ENCODE measurements at places on chromosomes 2 and 18.

- DNase-seq: no peak
These were observed 14.3 kb downstream of the TTC32 start for GRCh38 chr2:19887510-19887909.

- peak; percentile 63 for DNase-seq
These were observed 630 bp downstream of the PPM1G start for GRCh38 chr2:27408601-27409320.

GRCh38 chr2:65553504-65554074, 121.2 kb upstream of the SPRED2 start:
- DNase-seq: no peak

DNA sequence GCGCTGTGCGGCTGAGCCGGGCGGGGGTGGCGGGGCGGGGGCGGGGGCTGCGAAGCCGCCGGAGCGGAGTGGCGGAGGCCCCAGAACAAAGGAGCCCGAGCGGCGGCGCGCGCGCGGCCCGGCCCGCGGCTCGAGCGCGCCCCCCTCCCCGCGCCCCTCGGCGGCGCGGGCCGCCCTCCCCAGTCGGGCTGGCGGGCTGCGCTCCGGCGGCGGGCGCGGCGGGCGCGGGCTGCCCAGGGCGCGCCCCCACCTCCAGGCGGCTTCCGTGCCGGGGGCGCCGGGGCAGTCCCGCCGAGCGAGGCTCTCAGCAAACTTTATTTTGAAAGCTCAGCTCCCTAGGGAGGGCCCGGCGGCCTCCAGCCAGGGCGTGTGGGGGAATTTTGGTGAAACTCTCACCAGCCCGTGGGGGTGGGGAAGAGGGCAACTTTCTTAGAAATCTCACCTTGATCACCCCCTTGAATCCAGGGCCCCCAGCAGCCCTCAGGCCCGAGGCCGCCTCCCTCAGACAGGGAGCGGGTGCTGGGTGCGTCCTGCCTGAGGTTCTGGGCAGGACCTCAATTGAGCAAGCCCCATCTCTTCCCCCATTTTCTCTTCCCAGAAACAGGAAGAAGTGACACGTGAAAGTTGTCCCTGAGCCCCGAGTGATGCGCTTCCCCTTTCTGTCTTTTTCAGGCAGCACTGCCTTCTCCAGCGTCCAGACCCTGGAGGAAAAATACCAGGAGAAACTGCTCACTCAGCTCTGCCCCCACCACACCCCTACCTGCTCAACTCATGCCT, 786 bp downstream of the TET3 start:
- DNase-seq: peak; percentile 71

DNA sequence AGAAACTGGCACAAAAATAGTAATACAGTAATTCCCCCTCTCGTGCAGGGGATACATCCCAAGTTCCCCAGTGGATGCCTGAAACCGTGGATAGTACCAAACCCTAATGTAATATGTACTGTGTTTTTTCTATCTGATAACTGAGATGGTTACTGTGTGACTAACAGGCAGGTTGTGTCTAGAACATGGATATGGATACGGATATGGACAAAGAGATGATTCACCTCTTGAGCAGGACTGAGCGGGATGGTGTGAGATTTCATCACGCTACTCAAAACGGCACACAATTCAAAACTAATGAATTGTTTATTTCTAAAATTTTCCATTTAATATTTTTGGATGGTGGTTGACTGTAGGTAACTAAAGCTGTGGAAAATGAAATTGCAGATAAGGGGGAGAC, 3.4 kb downstream of the MBD1 start:
- peak; percentile 52 for DNase-seq

- DNase-seq: no peak
These were observed 461.2 kb upstream of the TMEFF2 start for GRCh38 chr2:192655916-192656315.

DNA sequence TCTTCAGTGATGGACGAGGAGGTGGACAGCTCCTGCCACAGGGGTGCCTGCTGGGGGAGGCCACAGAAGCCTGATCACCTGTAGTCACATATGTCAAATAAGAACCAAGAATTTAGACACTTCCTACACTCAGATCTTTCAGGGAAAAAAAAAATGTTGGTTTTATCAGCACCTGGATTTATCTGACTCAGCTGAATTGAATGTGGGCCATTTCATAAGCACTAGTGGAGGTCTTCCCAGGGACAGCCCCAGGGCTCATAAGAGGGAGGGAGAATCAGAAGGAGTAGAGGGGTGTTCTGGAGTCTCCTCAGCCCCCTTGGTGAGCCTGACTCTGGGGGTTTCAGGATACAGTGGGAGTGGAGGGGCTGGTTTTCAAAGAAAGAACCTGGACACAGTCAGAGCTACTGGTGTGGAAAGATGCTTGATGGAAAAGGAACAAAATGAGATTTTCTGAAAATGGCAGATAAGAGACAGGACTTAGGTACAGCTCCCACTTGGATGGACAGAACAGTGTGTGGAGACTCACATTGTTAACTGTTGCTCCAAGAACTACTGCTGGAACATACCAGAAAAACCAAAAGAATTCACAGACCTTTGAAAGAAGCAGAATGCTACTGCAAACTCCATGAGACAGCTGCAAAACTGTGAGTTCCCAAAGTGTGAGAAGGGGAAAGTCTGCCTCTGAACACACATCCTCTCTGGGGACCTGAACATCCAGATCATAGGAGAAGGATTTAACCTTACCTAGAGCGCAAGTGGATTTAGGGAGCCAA, 45.4 kb downstream of the LCT start:
- no peak for DNase-seq

GRCh38 chr2:9613291-9613690, 17.5 kb downstream of the YWHAQ start:
- no peak for DNase-seq

- no peak for DNase-seq
These were observed 13.7 kb downstream of the MTERF4 start for GRCh38 chr2:241088376-241088775.

DNA sequence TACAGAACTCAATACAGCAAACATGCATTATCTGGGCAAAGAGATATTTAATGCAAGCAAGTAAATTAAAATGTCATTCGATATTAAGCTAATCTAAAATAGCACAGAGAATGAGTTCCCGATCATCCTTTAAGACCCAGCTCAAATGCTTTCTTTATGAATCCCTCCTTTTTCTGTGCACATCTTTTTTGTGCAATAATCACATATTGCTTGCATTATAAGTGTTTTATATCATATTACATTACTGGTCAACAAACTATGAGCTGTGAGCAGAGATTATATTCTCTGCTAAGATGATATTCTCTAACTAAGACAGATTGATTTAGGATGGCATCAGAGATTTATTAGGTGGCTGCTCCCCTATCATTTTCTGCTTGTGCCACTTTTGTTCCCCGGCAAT, 146.1 kb downstream of the ERBB4 start:
- DNase-seq: no peak

DNA sequence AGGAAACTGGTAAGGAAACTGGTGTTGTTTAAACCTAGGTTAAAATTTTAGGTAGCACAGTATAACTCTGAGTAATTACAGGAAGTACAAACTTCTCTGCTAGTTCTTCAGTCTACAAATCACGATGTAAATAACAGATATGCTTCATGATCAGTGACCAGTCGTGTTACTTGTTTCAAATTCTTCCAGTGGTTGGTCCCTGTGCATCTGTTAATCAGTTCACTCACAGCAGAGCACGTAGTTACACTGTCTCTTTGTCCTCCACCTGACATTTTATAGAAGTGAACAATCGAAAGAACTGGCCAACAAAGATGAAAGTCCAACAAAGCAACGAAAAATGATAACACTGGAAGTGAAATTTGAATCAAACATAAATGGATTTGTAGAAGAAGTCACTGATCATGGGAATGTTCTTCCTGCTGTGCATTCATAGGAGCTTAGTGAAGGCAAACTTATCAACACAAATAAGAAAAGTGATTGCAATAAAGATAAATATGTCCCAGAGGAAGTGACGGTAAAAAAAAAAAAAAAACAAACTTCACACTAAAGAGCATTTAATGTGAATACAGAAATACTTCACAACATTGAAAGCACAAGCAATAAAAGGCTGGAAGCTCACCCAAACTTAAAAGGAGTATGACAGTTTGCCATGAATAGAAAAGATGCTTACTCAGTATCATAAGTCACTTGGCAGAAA, 7.0 kb downstream of the EIF2AK2 start:
- DNase-seq: no peak

GRCh38 chr2:197940382-197940781, 136.0 kb downstream of the PLCL1 start:
- no peak for DNase-seq

GRCh38 chr2:228902176-228902575, 368.9 kb downstream of the PID1 start:
- no peak for DNase-seq

DNA sequence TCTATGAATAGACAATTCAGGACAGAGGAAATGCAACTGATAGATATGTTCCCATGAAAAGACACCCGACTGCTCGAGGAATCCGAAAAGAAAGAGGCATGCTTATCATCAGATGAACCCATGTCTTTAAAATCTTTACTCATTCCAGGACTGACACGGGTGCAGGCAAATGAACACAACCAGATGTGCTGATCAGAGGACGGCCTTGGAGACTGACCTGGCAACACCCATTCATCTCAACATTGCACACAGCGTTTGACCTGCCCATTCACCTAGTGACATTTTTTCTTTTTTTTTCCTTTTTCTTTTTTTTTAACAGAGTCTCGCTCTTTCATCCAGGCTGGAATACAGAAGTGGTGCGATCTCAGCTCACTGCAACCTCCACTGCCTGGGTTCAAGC, 377.5 kb downstream of the EIPR1 start:
- DNase-seq: no peak

GRCh38 chr2:203858176-203858575, 9.4 kb upstream of the CTLA4 start:
- DNase-seq: no peak

- no peak for DNase-seq
These were observed 49.4 kb downstream of the IMPA2 start for GRCh38 chr18:12030670-12031069.

DNA sequence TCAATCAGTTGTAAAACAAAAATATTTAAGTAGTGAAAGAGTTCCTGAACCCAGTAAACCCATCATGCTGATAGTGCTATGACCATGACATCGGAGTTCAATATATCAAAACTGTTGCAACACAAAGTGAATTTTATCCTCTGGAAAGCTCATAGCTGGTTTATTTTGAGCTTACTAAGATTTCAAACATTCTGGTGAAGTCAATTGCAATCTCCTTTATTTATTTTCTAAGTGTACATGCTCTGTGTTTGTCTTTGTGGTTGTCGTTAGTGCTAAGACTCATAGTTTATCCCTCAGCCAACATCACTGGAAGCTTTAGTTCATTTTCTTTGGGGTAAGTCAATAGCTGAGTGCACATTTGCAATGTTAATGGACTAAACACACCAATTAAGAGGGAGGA, 91.9 kb downstream of the QPCT start:
- DNase-seq: no peak

DNA sequence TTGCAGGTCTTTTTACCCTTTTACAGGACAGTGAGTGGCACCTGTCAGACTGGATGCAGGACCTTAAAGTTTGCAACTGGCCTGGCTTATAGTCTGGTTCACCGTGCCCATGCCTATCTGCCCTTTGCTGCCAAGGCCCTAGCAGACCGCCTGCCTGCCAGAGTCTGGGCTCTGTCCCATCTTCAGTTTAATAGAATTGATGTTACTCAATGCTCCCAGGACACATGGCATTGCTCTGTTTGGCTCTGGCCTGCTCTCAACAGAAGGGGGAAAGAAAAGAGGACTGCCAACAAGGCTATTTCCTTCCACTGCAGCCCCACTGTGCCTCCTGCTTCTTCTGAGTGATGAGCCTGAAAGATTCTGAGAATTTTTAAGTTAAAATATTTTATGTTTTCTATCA, 25.6 kb upstream of the TMEM178A start:
- DNase-seq: no peak

- no peak for DNase-seq
These were observed 64.4 kb upstream of the PGAP1 start for GRCh38 chr2:196990788-196991461.

DNA sequence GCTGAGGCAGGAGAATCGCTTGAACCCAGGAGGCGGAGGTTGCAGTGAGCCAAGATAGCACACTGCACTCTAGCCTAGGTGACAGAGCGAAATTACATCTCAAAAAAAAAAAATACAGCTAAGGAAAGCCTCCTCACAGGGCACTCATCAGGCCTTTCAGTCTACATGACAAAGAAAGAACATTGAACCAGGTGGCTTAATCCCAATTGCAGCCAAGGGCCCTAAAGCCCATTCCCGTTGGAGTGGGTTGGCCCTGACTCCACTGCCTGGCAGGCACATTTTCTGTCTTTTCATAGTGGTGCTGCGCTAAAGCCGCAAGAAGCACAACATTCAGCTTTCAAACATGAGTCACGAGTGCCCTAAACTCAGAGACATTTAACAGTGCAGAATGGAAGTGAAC, 372.5 kb downstream of the RNF144A start:
- no peak for DNase-seq

GRCh38 chr2:85433511-85434089, 15.1 kb downstream of the SH2D6 start:
- DNase-seq: peak; percentile 78

DNA sequence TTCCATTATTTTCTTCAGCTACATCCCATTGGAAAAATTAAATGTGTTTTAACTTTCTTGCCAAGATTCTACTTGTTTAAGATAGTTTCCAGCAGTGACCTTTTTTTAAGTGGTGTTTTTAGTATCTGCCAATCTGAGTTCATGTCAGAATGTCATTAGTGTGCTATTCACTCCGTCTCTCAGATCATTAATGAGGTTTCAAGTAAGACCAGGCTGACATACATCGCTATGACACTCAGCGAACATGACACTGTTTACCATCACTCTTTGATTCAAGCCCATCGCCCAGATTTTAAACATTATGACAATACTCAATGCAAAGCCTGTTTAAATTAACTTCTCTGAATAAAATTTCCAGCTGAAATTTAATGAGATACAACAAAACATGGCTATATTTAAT, 272.0 kb upstream of the KYNU start:
- no peak for DNase-seq

GRCh38 chr2:138373993-138374408, 127.6 kb upstream of the SPOPL start:
- DNase-seq: peak; percentile 40

- DNase-seq: no peak
These were observed 35.9 kb downstream of the EPC2 start for GRCh38 chr2:148680462-148680861.

Data from DMS53 (cell line).